ENCODE measurements at places on chromosomes 3 and 15.

DNA sequence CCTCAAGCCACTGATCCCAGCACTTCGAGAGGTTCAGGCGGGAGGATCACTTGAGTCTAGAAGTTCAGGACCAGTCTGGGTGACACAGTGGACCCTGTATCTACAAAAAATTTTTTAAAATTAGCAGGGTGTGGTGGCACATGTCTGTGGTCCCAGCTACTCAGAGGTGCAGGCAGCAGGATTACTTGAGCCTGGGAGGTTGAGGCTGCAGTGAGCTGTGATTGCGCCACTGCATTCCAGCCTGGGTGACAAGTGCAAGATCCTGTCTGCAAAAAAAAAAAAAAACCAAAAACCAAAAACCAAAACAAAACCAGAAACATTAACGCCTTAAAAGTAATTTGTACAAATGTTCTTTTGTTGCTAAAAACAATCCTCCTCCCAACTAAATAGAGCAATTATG, 27.9 kb upstream of the SLC12A8 start:
- DNase-seq, result peak; percentile 19

DNA sequence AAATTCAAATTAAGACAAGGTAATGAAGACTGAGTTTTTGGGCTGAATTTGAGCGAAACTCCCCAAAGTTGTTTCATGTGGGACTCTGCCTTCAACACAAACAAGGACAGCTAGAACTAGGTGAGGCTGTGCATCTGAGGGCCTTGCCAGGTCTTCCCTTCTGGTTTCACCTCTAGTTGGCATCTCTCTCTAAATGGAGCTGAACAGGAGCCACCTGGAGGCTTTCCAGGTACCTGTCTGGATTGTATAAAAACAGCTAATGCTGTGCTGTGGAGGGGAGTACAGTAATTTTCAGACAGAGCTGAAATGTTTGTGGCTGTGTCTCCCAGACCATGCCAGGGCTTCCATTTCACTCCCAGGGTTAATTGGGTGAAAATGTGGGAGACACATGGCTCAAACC, 27.1 kb downstream of the TRIM71 start:
- DNase-seq, result no peak

DNA sequence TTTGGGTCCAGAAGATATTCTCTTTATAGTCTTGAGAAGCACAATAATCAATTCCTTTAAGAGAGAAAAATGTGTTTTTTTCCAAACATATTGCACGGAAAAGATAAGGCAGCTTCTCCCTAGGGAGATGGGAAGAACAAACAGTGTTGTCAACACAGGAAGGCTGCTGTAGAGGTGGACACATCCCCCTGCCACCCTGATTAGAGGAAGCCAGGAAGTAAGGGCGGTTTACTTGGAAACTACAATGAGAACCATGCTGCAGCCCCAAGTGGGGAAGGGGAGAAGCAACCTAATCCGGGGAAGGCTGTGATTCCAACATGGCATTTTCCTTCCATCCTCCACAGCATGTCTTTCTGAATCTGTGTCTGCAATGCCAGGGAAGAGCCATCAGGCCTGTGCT, 256.9 kb upstream of the TGFBR2 start:
- no peak for DNase-seq

GRCh38 chr3:30524357-30525040, 81.9 kb upstream of the TGFBR2 start:
- no peak for DNase-seq

DNA sequence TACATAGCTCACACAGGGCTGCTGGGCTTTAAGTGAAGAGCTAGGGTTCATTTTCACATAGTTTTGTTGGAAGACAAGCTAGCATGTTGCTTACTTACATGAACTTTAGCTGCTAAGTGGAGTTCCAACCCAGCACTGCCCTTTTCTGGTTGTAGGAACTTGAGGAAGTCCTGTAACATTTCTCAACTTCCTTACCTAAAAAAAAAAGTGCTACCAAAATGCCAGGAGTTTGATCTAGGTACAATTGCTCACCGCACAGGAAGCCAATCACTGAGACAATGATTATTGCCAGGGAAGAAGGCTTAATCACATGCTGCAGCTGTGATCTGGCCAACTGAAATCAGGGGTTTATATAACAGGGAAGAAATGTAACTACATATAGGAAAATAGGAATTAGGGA, 52.8 kb downstream of the IL12A start:
- no peak for DNase-seq

DNA sequence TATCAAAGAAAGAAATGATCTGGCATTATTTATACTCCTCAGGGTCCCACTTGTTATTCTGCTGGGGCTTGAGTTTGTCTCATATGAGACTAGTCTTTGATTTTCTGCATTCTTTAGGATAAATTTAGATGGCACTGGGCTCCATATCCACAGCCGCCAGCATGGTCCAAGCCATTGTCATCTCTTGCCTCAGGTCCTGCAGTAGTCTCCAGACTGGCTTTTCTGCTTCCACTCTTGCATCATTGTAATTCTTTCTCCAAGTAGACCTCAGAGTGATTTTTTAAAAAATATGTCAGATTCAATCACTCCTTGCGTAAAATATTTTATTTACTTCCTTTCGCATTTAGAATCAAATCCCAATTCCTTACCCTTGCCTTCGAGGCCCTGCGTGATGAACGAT, 50.4 kb upstream of the ST3GAL6 start:
- no peak for DNase-seq

- DNase-seq, result no peak
These were observed at the start of gene CSPG5 for GRCh38 chr3:47578691-47579632. Gene CSPG5 (minus strand): TSS chr3:47578865. CDS start chr3:47578693, 172 bp downstream.

DNA sequence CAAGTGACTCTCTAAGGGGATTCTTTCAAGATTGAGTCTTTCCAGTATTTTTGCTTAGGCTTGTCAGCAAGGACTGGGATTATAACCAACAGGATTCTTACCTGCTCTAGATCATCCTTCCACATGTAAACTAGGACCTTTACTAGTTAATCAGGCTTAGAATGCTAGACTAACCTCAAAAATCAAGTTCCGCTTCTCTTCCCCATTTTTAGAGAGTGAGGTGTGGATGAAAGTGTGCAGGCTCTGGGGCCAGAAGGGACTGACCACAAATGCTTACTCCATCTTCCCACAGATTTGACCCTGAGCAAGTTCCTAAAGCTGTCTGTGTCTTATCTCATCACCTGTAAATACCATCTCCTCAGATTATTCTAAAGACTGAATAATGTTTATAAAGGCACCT, 89.5 kb upstream of the IL12A start:
- DNase-seq, result no peak

DNA sequence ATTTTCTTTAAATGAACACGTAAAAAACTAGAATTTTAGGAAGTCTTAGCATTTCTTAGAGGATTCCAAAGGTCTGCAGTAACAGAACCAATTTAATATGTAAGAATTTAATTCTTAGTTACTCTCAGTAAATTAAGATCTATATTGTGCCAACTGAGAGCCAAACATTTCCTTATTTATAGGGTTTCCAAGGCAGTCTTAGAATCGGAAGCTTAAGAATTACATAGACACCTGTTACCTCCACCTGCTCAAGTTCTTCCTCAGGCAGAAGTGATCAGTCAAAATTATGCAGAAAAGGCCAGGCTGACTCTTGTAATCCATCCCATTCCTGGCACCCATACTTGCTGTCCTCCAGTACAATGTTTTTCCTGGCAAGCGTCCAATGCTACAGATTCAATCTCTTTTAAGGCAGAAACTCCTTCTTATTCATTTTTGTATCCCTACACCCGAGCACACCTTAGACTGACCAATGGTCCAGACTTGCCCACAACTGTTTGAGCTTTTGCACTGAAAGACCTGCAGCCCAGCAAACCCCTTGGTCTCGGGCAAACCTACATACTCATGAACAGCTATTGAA, 64.3 kb downstream of the NCEH1 start:
- DNase-seq, result peak; percentile 63

GRCh38 chr3:165729756-165730155, 107.5 kb downstream of the BCHE start:
- DNase-seq, result no peak

DNA sequence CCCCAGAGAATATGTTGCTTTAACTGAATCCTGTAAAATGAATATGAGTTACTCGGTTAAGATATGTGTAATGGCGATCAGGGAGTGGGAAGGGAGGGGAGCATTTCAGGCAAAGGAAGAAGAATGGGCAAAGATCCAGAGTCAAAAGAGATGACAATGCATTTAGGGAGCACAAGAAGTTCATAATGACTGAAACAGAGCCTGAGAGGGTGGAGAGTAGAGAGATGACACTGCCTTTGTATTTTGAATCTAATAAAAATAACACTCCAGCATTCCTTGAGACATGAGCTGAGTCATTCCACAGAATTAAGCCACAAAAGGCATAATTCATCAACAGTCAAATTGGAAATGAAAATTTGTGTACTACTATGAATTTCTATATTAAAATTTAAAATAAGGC, 105.3 kb upstream of the PEX5L start:
- no peak for DNase-seq

GRCh38 chr15:69748131-69748530, 295.5 kb downstream of the RPLP1 start:
- no peak for DNase-seq

GRCh38 chr15:79970624-79971434, at the start of gene BCL2A1:
Gene BCL2A1 (minus strand): TSS chr15:79971196. CDS start chr15:79971119, 77 bp downstream.
- DNase-seq, result peak; percentile 66

GRCh38 chr3:115581362-115582135, 41.8 kb upstream of the GAP43 start:
- DNase-seq, result peak; percentile 21

DNA sequence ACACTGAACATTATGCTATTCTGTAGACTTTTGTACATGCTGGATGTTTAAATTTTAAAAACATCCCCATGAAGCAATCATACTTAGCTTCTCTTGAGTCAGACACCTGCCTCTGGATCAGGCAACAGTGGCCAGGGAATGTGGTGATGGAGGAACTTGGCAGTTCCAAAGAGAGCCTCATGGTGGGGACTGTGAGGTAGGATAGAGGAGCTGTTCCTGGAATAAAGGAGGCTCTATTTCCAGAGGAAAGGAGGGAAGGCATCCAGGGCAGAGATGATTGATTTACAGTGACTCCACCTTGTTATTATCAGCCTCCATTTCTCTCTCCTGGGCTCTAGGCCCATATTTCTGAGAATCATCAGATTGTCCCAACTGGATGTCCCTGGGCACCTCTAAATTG, 35.0 kb upstream of the ABHD17C start:
- DNase-seq, result peak; percentile 8

GRCh38 chr3:81931265-81932251, 170.1 kb upstream of the GBE1 start:
- no peak for DNase-seq

- peak; percentile 93 for DNase-seq
These were observed 36.2 kb upstream of the LDHAL6B start for GRCh38 chr15:59170295-59171066.

DNA sequence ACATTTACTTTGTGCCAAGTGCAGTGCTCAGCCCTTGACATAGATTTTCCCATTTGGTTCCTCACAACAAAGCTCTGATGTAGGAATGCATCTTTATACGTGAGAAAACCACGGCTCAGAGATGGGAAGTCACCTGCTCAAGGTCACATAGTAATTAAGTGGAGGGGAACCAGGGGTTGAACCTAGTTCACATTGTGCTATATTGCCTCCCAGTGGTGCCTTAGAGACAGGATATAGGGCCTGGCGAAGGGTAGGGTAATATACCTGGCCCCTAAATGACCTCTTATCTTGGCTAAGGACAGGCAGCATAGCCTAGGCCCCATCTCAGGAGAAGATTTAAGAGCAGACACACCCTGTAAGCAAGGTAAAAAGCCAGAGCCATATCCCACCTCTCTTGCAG, 71.5 kb downstream of the FOXP1 start:
- no peak for DNase-seq

- DNase-seq, result no peak
These were observed 39.0 kb downstream of the STRIT1 start for GRCh38 chr3:155254445-155254844.

- DNase-seq, result peak; percentile 28
These were observed 55.9 kb upstream of the ABHD17C start for GRCh38 chr15:80639168-80639555.

DNA sequence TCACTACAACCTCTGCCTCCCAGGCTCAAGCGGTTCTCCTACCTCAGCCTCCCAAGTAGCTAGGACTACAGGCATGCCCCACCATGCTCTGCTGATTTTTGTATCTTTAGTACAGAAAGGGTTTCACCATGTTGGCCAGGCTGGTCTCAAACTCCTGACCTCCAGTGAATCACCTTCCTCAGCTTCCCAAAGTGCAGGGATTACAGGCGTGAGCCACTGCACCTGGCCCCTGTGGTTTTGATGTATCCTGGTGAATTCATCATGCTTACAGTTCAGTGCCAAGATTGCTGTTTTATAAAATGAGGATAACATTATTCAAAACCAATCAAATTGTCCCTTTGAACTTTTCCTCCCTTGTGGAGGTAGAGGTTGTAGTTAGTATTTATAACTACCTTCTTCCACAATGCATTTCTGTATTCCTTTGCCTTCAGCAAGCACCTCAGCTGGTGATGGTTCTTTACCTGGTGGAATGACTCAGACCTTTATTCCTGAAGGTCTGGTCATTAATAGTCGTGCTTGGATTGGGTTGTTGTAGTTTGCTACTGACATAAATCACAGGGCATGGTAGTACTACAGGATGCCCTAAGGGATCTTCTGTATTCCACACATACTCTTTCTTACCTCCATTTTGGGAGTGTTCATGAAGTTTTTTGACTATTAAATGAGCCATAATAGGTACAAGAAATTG, 76.9 kb downstream of the UBP1 start:
- no peak for DNase-seq

GRCh38 chr3:8239718-8240695, 261.6 kb upstream of the LMCD1 start:
- DNase-seq, result peak; percentile 9

DNA sequence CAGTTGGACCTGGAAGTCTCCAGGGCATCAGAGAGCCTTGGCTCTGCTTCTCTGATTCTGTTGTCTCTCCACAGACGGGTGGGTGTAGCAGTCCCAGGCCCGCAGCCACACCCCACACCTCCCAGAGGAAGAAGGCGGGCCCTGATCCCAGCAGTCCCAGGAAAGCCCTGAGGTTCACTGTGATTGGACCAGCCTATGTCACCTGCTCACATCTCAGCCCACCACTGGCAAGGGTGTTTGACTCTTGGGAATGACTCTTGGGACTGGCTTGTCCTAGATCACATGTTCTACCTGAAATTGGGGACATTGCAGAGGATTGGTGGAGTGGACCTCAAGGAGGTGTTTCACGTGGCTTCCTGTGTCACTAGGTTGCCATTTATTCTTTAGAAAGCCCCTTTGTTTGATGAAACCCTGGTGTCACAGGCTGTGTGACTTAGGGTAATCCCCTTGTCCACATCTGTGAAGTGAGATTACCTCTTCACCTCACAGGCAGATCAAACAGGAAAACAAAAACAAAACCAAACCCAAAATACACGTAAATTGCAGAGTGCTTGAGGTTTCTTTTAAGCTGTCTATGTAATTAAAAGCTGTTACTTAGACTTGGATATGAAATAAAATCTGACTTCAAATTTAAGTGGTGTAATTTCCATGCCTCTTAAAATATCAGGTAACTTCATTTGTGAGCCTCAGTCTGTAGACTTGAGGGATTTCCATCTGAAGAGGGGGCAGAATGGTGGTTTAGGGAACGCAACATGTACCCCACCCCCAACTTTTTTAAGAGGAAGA, 26.7 kb downstream of the FLNB start:
- DNase-seq, result no peak

GRCh38 chr15:55196458-55197361, at the start of gene RSL24D1:
Gene RSL24D1 (minus strand): TSS chr15:55196941. CDS start chr15:55196890, 51 bp downstream.
- peak; percentile 98 for DNase-seq
